Sigmoid colon (tissue), 7 donors: ENCODE measurements at places on chromosomes 12 and 14. TPM values are rescaled to one million over a fixed set of nuclear protein-coding genes. Genes with fewer than 3 reads are reported as not detected.
A peak's percentile ranks its signal among the peaks of the same experiment; 100 is the strongest.

- DNase-seq, result no peak
These were observed 44.8 kb downstream of the RASSF3 start for GRCh38 chr12:64655141-64655540.

IFNG-AS1 gene
- total RNA-seq, result not detected

DNA sequence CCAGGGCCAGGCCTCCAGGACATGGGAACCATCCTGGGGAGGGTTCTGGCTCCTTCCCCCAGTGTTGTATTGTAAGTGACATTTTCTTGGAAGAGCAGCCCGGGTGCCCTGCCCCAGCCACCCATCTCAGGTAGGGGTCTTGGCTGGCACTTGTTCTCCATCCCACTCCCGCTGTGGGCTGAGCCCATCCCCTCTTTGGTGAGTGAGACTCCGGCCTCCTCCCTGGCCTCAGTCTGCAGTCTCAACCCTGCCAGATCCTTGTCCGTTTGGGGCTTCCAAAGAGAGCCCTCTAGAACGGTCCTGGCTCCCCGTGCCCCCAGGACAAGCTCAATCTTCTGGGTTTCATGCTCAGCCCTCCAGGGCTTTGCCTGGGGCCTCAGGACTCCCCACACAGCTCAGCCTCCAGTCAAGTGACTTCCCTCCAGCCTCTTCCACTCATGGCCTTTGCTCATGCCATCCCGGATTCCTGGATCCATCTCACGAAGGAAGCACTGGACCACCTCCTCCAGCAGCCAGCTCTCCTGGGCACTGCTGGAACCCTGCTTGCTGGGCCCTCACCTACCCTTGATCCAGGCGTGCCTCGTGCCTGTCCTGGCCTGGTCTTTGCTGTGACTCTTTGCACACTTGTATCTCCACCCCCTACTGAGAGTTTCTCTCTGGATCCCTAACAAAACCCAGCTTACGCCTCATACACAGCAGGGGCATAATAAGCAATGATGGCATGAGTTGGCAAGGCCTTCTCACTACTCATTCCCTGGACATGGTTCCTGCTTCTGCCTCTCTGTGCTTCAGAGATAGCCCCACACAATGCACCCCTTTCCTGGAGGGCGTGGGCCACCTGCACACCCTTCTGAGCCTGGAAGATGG is 297.4 kb upstream of the RTL1 start:
- peak; percentile 54 for DNase-seq

GRCh38 chr12:121786440-121786825 is 7.1 kb downstream of the RHOF start:
- DNase-seq, result peak; percentile 77

GRCh38 chr14:60085085-60085484 is 6.6 kb upstream of the PCNX4 start:
- DNase-seq, result no peak
